T-cell (primary cell): ENCODE measurements at places on chromosomes 13 and 19.

- H3K27ac ChIP-seq = no peak overlapping the region
- DNase-seq = no peak
- H3K36me3 ChIP-seq = no peaks in the 10 kb centered on the region
- H3K27me3 ChIP-seq = no peaks in the 10 kb centered on the region
- no peak overlapping the region for H3K4me3 ChIP-seq
These were observed 315.0 kb upstream of the SPRY2 start for GRCh38 chr13:80655778-80656511.

- H3K4me1 ChIP-seq = peaks cover 25% of the 10 kb centered on the region
These were observed 3.8 kb downstream of the DOCK9 start for GRCh38 chr13:98974053-98974452.

DNA sequence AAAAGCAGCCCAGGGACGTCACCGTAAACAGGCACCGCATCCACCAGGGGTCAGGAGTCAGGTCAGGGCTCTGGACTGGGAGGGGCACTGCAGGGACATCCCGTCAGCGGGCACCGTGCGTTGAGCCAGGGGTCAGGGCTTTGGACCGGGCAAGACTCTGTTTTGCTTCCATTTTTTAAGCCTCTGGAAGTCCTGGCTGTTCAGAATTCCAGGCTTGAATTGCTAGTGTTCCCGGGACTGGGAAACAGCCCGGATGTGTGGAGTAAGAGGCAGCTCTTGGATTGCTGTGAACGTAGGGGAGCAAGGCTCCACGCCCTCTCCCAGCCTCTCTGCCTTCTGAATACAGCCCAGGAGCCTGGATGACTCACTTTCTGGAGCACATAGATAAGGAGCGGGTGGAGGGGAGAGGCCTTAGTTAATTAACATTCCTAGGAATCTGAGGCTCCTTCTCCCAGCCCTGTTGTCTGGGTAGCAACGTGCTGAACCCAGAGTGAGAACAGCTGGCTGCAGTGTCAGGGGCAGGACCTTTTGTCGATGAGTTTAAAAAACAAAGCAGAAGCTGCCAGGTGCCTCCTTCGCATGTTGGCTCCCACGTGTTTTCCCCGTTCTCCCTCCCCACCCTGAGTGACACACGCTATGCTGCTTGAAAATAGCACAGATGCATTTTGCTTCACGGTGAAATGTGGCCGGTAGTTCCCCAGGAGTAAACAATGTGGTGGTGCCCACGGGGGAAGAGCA, 21.9 kb downstream of the ATP11A start:
- no peaks in the 10 kb centered on the region for H3K36me3 ChIP-seq
- H3K4me1 ChIP-seq = no peaks in the 10 kb centered on the region
- H3K27ac ChIP-seq = no peak overlapping the region
- H3K27me3 ChIP-seq = no peaks in the 10 kb centered on the region
- no peak overlapping the region for H3K4me3 ChIP-seq
- no peak for DNase-seq

- no peak overlapping the region for H3K27ac ChIP-seq
- DNase-seq = no peak
- no peaks in the 10 kb centered on the region for H3K36me3 ChIP-seq
- H3K4me3 ChIP-seq = no peak overlapping the region
- no peaks in the 10 kb centered on the region for H3K4me1 ChIP-seq
These were observed 16.4 kb downstream of the FPR3 start for GRCh38 chr19:51811344-51811743.
